Activated T-cell treated with anti-CD3 and anti-CD28 coated beads, Interleukin-2, amount 50 U/mL, for 72 hours (primary cell): ENCODE measurements at places on chromosomes 13 and 19.

DNA sequence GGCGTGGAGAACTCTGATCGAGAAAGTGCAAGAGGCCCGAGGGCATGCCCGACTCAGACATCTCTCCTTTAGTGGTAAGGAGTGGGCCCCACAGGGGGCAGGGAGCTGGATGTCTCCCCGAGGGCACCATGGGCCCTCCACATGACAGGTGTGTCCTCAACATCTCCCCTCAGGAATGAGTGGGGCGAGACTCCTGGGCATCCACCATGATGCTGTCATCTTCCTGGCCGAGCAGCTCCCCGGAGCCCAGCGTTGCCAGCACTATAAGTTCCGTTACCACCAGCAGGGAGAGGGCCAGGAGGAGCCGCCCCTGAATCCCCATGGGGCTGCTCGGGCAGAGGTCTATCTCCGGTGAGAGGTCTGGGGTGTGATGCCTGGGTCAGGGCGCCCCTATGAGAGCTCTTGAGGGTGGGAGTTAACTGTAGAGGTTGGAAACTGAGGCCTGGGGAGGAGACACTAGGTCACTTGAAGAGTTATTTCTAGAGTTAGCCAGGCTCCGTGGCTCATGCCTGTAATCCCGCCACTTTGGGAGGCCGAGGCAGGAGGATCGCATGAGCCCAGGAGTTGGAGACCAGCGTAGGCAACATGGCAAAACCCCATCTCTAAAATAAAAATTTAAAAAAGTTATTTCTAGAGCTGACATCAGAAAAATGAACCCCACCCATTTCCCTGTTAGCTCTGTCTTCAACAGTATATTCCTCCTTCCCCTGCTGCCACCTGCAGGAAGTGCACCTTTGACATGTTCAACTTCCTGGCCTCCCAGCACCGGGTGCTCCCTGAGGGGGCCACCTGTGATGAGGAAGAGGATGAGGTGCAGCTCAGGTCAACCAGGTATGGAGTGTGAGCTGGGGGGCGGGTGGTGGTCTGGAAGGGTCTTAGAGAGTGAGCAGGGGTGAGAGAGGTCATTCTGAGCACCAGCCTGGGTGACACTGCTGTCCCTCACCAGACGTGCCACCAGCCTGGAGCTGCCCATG, 5.1 kb downstream of the IGFLR1 start:
- no peak for DNase-seq

DNA sequence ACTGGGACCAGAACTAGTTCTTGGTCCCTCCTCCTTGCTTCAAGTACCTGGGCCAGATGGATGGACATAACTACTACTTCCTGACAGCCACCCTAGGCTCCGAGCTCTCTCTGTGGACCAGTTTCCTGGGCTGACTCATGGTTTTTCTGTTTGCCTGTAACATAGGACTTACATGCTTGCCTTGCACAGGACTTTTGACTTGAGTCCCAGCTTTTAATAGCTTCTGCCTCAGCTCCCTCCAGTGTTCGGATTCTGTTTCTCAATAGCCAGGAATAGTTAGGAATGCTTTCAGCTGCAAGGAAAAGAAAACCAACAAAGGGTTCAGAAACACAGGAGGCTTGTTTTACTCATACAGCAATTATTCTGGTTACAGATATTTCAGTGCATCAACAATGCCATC, 405.9 kb downstream of the ZNF536 start:
- DNase-seq: no peak

DNA sequence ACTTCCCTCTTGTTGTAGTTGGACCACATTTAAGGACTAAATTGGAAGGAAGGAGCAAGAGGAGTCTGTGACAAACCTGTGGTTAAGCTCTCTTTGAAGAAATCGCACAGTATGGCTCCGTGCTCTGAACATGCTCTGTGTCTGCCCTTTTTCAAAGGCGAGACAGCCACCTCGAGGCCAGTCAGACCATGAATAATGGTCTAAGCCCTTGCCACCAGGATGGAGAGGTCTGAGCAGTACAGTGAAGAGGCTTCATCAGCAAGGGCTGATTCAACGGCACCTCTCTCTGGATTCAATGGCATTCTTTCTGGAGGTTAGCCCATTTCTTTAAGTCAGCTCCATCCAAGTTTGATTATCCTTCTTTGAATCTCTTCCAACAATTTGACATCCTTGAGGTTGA, 30.9 kb downstream of the FAM216B start:
- no peak for DNase-seq

- peak; percentile 64 for DNase-seq
These were observed 34.8 kb upstream of the C1QTNF9 start for GRCh38 chr13:24274452-24275021.

- no peak for DNase-seq
These were observed 2.9 kb upstream of the CD70 start for GRCh38 chr19:6593651-6594416.

DNA sequence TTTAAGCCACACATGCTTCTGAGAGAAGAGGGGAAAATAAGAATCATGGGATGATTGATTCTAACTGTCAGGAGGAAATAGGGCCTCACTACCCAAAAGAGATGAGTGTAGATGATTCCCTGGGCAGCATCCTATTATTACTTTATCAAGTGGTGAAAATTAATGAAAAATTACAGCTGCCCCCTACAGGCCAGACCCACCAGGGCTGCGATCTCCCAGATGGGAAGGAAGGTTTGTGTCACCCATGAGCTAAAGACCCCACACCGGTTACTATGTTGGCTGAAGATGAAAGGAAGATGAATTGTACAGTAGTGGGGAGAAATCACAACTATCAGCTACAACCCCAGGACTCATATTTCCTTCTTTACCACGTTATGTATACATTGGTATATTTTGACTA, 49.5 kb downstream of the RFC3 start:
- no peak for DNase-seq

- no peak for DNase-seq
These were observed 808.3 kb downstream of the LIG4 start for GRCh38 chr13:107407074-107407473.

DNA sequence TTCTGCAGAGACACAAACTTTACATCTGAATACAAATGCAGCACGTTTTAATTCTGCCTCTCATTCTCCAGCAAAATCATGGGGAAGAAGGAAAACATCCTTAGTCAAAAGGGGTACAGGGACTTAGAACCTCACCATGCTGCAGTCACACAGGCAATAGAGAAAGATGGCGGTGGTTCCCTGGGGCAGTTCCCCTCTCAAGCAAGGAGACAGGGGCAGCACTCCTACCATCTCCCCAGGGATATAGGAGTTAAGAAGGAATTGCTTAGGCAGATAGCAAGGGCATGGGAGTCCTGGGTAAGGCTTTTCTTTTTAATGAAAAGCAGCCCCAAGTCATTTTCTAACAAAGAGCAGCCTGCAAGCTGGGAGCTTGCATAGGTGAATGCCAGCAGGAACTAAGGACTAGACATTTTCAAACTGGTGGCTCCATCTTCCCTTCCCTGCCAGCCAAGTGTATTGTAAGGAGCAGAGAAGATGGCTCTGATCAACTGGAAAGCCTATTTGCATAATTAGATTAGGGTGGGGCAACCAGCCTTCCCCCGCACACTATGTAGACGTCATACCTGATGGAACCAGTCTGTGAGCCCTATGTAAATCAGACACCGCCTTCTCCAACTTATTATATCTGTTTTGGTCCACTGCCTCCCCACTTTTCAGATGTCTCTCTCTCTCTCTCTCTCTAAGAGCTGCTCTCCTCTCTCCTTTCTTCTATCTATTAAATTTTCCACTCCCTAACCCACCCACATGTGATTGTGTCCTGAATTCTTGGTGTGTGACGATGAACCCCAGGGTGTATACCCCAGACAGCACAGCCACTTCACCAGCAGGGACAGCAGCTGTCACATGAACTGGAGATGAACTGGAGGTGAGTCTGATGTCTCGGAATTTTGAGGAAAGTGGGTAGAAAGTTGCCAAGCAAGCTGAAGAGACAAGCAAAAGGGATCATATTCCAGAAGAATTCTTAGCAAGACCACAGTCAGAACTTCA, 514.5 kb downstream of the IRS2 start:
- DNase-seq: no peak

DNA sequence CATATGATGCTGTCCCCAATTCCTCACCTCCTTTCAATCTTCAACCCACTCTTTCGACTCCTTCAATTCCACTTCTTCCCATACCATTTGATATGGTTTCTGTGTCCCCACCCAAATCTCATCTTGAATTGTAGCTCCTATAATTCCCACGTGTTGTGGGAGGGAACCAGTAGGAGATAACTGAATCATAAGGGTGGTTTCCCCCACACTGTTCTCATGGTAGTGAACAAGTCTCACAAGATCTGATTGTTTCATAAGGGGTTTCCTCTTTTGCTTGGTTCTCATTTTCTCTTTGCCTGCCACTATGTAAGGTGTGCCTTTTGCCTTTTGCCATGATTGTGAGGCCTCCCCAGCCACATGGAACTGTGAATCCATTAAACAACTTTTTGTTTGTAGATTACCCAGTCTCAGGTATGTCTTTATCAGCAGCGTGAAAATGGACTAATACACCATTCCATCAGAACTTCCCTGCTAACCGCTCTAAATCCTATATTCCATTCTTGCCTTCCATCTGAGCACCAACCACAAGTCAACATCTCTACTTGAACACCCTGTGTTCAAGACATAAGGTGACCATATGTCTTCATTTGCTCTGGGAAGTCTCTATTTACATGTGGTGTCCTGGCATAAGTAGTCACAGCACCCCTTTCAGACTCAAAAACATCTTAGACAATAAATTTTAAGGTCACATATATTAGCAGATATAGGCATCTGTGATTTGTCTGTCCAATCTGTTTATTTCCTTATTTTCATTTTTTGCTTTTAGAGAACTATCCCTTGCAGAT, 122.9 kb downstream of the TSHZ3 start:
- DNase-seq: no peak

GRCh38 chr19:4101496-4101770, 22.5 kb downstream of the MAP2K2 start:
- DNase-seq: no peak

GRCh38 chr19:18776736-18777135, 14.4 kb downstream of the COMP start:
- DNase-seq: no peak
